Sciatic nerve (tissue), 2 donors: ENCODE measurements at places on chromosomes 2 and 18.

- peak; percentile 33 for DNase-seq
These were observed 20.6 kb downstream of the ADCY3 start for GRCh38 chr2:24899361-24899910.

GRCh38 chr18:24530630-24531111 is 70.2 kb downstream of the HRH4 start:
- DNase-seq, result no peak

DNA sequence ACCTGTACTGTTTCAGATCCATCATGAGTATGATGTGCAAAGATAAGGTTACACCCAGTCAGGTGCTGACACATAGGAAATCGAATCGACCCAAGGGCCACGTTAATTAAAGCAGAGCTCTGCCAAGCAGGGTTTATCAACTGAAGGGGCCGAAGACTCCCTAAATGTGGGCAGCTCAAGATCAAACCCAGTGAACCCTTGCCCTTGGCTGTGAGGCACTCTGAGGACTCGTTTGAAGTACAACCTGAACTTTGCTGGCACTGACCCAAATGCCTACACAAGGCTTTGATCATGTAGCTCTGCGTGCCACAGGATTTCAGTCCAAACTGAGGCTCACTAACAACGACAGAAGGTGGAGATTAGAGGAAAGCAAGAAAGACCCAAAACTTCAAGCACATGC is 352.1 kb downstream of the MTX2 start:
- no peak for DNase-seq

DNA sequence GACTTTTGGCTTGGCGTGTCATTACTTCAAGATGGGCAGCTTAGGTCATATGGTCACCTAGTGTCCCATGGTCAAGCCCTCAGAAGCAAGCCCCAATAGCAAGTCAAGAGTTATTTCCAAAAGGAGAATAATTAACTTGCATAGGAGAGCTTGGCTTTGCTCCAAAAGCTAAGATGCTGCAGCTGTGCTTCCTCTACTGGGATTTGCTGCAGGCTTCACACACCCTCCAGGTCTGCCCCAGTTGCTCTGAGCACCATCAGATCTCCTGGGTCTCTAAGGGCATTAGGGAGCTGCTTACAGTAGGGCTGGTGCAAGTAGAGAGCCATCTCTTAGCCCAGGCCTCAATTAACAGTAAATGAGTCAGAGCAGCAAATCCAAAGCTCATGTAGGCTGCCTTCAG is 46.6 kb downstream of the THUMPD2 start:
- DNase-seq, result no peak

DNA sequence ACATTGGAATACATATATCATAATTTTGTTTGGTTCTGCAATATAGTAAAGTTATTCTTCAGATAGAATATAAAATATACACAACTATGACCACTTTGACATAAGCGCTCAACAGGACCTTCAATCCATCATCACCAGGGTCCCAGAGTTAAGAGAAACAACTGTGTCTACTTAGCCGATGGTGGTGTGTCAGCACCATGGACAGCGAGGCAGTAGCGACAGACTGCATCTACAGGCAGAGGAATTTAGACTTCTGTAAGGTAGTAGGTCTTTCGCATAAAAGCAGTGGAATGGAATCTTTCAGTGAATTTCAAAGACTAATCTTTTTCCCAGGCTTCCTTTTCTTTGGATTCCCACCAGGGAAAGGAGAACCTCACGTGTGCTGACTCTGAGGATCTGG is 20.5 kb upstream of the LRPPRC start:
- DNase-seq, result peak; percentile 61

GRCh38 chr2:12819103-12819475 is 102.4 kb downstream of the TRIB2 start:
- DNase-seq, result peak; percentile 72

DNA sequence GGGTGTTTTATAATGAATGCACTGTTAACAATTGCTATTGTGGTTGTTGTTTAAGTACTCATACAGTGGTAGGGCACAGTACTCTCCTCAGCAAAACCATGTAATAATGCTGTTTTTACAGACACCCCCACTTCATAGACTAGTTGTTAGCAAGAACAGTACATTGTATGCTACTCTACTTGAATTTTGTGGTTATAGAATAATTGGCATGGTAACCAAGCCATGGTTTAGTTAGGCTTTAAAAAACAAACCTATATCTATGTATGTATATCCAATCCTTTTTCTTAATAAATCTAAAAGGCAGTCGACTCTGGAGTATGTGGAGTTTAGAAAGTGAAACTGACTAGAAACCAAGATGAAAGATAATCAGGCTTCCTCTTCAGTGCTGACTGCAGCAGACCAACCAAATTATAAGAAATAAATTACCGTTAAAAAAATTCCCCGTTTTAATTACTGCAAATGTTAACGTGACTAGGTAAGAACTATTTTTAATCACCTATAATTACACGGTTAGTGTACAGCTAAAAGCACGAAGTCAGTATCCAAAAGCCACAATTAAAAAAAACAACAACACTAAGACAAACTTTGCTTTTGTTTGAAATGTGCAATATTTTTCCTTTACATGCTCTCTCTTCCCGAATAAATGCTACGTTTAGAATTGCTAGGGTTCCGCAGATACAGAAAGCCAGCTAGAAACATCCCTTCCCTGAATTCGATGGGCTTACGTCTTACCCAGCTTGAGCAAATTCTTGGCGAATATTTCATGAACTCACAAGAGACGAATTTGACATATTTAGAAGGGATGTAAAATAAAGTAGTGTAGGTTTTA is 113.3 kb upstream of the SERTAD2 start:
- no peak for DNase-seq

DNA sequence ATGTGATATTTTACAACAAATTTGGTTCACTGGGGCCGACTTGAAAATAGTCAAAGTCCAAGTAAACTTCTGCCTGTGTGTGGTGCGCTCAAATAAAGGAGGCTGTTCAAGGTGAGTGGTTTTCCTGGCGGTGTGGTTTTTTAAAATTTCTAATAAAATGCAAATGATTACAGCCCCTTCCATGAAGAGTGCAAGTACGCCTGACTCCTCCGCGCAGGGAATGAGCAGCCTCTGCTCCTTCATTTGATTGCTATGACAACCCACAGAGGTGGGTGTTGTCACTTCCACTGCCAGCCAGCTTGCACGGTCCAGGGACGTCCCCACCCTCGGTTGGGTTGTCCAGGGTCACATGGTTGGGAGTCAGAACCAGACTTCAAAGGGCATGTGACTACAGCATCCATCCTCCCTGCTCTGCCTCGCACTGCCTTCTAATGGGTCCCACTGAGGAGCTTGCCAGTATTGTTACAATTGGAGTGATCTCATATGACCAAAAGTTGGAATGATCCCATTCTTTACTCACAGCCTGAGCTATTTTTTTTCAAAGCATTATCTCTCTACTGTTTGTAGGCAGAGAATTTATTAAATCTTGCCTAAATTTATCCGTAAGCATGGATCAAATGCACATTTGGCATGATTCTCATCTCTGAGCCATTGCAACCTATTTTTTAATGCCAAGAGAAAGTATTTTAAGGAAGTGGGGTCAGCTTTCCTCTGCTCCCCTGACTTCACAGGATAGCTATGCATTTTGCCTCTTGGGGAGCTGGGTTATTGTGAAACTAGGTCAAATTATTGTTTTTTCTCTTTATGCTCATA is 121.3 kb downstream of the AGAP1 start:
- no peak for DNase-seq

DNA sequence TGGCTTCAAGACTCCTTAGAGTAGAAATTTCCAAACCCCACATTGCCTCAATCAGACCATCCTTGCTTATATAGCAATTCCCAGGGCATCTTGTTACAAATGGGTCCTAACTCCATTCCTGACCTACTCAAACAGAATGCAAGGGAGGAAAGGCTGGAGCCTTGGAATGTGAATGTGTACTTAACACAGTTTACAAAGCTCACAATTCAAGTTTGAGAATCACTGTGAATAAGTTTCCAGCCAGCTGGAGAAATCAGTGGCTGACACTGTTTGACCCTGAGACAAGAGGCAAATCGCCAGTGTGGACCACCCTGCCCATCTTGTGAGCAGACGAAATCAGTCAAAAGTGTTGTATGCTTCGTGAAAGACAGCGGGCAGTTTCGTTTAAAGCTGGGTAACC is 65.5 kb downstream of the SOWAHC start:
- DNase-seq, result no peak

DNA sequence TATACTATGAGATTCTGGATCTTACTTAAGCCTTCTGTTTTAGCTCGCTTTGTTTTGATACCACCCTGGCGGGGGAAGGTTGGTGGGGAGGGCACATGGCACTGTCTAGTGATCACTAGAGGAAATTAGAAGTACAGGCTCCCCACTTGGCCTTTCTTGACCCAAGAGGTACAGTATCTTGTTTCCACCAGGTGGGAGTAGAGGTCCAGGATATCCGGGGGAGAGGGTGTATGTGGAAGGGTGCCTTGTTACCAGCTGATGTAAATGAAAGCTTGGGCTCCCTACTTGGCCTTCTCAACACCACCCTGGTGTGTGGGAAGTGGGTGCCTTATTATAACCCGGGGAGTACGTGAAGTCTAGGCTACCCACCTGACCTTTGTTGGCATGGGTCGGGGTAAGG is 7.5 kb downstream of the GALNT1 start:
- no peak for DNase-seq

GRCh38 chr18:57789090-57789489 is 14.0 kb downstream of the ATP8B1 start:
- no peak for DNase-seq

DNA sequence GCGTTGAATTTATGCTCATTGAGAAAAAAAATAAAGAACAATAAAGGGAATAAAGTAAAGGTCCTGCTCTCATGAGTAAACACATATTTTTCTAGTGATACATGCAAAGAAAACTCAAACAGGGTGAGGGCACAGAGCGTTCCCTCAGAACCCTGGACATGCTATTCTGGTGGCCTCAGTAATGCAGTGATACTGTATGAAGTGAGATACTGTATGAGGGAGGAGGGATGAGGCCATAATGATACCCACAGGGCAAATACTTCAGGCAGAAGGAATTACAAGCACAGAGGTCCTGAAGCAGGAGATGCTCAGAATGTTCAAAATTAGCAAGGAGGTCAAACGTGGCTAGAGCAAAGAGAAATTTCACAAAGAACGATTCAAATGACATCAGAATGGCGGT is 28.4 kb upstream of the RNU4ATAC start:
- DNase-seq, result no peak

GRCh38 chr2:206001912-206002311 is 84.1 kb downstream of the INO80D start:
- DNase-seq, result no peak

- DNase-seq, result no peak
These were observed 45.4 kb upstream of the PAPOLG start for GRCh38 chr2:60710707-60711106.

DNA sequence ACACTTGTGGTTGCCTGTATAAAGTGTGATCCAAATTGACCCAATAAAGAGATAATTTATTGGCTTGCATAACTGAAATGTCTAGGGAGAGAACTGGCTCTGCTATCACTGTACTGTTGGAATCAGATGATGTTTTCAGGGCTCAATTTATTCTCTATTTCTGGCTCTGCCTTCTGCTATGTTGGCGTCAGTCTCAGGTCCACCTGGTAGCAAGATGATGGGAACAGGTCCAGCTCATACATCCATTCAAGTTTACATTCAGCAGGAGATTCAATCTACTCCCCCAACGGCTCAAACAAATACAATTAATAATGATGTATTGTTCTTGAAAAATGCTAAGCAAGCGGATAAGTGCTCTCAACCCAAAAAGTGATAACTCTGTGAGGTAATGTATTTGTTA is 297.7 kb upstream of the SYT4 start:
- DNase-seq, result no peak

- no peak for DNase-seq
These were observed 122.5 kb upstream of the RND3 start for GRCh38 chr2:150609831-150610582.

DNA sequence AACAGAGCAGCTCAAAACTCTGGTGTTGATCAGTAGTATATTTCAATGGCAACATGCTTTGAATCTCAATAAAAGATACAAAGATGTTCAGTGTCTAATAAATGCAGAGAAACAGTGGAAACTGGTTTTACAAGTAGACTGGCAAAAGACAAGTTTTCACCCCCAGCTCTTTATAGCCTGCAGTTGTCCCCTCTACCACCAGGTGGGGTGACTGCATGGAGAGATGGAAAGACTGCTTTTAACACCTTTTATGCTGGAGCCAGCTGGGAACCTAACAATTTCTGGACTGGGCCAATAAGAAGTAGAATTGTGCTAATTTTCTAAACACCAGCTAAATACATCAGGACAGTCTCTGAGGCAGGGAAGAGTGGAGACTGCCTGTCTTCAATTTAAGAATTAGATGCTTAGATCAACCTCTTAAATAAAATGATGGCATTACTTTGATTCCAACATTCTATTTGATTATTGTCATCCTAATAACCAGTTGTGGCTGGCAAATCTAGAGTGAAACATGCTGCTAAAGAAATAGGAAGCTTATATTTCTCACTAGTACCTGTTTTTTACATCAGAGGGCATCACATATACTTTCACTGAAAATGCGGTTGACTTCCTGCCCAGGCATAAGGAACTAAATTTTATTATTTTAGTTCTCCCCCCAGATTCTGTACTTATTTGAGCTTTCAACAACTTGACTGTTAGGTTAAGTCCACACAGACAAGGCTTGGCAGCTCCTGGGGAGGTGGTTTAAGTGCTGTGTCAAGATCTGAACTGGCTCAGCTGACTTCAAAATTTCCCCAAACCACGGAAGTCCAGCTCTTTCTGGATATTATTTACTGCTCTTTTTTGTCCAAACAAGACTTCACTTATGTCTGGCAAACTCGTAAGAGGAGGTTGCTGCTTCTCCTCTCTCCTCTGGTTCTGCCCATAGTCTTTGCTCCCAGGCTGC is 140.5 kb downstream of the TPGS2 start:
- DNase-seq, result peak; percentile 80

DNA sequence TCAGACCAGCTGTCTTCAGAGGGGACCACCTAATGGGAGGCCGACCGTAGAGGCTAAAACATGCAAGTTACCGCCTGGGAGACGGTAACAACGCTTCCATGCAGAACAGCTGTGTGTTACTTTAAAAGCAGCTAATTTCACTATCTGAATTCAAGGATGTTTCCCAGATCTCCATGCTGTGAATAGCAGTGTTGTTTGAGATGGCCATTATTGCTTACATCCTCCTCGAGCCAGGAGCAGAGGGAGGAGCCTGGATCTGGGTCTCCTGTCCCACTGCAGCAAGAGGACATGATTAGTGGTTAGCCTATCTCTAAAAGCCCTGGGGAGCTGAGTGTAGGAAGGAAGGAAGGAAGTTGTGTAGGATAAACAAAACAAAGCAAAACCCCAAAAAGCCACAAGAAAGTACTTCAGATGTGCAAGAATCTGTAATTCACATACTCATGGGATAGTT is 50.9 kb downstream of the ACTR2 start:
- DNase-seq, result no peak

DNA sequence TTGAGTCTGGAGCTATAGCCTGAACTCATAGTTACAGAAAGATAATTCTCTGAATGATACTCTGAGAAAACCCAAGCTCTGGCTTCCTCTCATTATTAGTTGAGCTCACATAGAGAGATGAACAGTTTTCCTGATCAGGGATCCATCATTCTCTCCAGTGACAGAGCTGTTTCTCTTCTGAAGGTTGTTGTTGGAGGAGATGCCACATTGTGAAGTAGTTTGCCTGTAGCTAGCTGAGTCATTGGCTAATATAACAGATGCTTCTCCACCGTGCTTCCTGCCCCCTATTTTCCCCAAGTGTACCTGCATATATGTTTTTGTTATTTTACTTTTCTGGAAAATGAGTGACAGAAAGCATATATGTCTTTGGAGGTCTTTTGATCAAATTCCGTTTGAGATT is 64.6 kb downstream of the OSBPL6 start:
- no peak for DNase-seq
